ENCODE measurements at places on chromosomes 7 and 10. TPM values are rescaled to one million over a fixed set of nuclear protein-coding genes. Genes with fewer than 3 reads are reported as not detected.
A peak's percentile ranks its signal among the peaks of the same experiment; 100 is the strongest.

The RBM48 gene
- total RNA-seq: 4.9 TPM

DNA sequence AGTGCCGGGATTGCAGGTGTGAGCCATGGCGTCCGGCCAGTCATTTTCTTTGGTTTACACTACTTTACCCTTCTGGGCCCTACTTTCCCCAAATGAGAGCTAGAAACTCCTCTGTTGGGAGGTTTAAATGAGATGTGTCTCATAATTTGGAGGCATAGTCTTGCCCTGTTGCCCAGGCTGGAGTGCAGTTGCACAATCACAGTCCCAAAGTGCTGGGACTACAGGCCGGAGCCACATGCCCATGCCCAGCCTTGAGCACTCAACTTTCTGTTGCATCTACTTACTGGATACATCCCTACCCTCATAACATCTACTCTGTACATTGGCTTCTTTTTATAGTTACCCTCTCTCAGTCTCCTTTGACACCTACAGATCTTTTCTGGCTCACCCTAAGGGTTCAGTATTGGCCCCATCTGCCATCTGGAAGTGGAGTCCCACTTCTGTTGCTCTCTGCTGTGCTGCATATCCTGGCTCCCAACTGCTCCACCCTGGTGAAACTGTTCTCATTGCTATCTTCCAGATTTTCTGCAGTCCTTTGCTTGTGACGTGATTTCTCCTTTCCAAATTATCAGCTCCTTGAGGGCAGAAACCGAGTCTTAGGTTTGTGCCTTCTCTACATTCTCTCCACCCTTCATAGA, 8.4 kb downstream of the EIF4H start:
- DNase-seq: peak; percentile 51

DNA sequence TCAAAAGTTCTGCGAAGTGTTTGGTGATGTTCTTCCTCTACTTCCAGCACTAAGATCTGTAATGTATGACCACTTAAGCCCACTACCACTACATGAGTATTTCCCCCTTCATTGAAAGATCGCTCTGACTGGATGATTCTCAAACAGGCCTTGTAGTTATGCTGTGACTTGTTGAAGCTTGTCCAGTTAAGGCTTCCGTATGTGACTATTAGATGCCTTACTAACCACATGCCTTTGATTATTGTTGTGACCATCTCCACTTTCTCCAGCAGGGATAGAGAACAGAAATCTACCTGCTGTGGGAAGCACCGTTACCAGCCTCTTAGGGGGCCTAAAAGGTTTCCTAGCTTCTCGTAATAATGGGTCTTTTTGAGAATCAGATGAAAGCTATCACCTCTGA, 81.1 kb downstream of the NOC3L start:
- no peak for DNase-seq

The GIMAP5 gene
- total RNA-seq: 3.7 TPM

The LIPM gene
- not detected for total RNA-seq

The TFEC gene
- 0.81 TPM for total RNA-seq

The EPO gene
- total RNA-seq: 6.4 TPM

GRCh38 chr7:112798274-112799159, 8.3 kb upstream of the TMEM168 start:
- no peak for DNase-seq

The VGF gene
- not detected for total RNA-seq

DNA sequence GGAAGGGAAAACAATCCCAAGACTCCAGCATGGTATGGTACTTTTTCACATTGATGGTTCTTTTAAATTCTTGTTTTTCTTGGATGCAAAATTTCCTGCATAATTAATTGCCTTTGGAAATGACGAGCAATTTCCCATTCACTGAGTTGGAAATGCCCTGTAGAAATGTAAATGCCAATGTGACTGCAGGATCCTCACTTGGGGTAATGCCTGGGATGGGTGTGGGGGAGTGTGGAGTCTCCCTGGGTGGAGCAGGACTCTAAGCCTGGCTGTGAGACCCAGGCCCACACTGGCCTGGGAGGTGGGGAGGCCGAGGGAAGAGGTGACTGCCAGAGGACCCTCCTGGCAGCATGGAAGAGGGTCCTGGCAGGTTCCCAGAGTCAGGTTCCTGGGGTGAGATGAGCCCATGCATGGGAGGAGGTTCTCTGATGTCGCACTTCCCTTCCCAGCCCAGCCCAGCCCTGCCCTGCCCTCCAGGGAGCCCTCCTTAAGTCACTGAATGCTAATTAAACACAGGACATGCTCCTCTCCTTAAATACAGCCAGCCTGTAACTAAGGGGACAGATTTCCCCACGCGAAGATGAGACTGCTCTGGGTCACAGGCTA, 157.9 kb downstream of the GFRA1 start:
- DNase-seq: no peak

The GIMAP4 gene
- total RNA-seq: 9.8 TPM

The C7orf57 gene
- total RNA-seq: not detected

The ELAPOR2 gene
- total RNA-seq: 0.75 TPM

The MAGI2 gene
- total RNA-seq: 2.9 TPM

DNA sequence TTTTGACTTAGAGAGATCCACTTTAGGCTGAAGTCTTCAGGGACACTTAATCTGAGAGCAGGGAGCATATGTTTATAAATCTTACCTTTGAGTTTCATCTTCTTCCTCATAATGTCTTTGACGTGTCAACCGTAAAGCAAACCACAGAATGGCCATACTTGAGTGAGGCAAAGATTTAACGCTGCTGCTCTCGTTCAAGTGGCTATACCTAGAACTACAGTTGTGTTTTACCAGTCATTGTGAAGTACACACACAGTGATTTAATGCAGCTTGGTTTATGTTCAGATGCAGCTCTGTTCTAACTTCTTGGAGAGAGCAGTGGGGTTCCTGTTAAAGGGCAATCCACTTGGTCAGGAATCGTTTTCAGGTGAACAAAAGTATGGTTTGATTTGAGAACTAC, 39.9 kb upstream of the GOT1 start:
- no peak for DNase-seq

The CPA2 gene
- 1.9 TPM for total RNA-seq

The SLC18A3 gene
- total RNA-seq: not detected

GRCh38 chr7:48971173-48971572, 46.8 kb downstream of the CDC14C start:
- DNase-seq: no peak

- no peak for DNase-seq
Measured at GRCh38 chr7:69763513-69763912, 165.2 kb downstream of the AUTS2 start.

DNA sequence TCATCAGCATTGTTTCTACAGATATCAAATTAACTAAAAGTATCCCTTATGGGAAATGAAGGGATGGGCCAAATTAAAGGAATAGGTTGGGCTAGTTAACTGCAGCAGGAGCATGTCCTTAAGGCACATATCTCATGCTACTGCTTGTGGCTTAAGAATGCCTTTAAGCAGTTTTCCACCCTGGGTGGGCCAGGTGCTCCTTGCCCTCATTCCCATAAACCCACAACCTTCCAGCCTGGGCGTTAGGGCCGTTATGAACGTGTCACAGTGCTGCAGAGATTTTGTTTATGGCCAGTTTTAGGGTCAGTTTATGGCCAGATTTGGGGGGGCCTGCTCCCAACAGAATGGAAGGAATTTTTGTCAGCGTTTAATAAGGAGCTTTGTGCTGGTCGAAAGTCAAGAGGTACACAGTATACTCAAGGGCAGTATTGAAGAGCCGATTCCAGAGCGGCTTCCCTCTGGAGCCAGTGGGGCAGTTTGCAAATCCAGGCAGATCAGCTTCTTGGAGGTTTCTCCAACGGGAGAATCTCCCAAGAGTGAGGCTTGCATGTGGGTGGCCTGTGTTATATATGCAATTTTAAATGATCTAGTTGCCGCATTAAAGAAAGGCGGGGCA, 7.7 kb downstream of the PFKP start:
- DNase-seq: peak; percentile 8

The ADAM12 gene
- not detected for total RNA-seq

The FRMD4A gene
- total RNA-seq: 13.8 TPM

DNA sequence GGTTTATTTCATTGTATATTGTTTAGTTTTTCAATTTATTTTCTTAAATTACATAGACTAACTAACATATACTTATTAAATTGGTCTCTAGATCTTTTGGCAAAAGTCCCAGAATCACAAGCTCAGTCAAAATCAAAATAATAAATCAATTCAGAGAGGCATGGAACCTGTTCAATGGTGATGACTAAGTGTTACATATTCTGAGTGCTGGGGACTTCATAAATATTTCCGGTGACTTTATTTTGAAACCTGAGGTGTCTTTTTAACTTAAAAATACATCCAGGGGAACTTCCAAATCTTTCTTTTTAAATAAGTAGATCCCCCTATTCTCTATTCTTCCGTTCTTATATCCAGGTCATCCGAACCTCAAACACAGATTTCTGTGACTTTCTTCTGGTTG, 89.6 kb upstream of the ZNF804B start:
- DNase-seq: no peak

GRCh38 chr10:98568551-98568950, 121.8 kb upstream of the HPS1 start:
- DNase-seq: no peak

- DNase-seq: no peak
Measured at GRCh38 chr7:13851736-13852135, 137.7 kb downstream of the ETV1 start.

The TSPAN14 gene
- 31.3 TPM for total RNA-seq

The PTN gene
- total RNA-seq: 0.38 TPM

GRCh38 chr7:49770838-49771237, 2.6 kb upstream of the VWC2 start:
- no peak for DNase-seq

DNA sequence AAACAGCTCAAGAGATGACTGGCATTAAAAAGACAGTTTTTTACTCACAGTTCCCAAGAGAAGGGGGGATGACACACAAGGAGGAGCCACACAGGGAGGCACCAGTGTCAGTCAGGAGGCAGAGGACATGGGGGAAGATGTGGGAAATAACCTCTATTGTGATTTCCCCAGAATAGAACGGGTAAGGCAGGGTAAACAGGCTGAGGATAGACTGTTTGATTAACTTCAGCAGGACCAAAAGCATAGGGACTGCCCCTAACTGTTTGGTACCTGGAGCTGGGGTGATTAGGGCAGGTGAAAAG, 60.7 kb downstream of the RAPGEF5 start:
- DNase-seq: no peak

The PCLO gene
- total RNA-seq: 0.33 TPM

The TMEM72 gene
- not detected for total RNA-seq

- DNase-seq: no peak
Measured at GRCh38 chr10:71868192-71868697, 17.2 kb upstream of the PSAP start.

The NEURL1 gene
- 1.7 TPM for total RNA-seq

DNA sequence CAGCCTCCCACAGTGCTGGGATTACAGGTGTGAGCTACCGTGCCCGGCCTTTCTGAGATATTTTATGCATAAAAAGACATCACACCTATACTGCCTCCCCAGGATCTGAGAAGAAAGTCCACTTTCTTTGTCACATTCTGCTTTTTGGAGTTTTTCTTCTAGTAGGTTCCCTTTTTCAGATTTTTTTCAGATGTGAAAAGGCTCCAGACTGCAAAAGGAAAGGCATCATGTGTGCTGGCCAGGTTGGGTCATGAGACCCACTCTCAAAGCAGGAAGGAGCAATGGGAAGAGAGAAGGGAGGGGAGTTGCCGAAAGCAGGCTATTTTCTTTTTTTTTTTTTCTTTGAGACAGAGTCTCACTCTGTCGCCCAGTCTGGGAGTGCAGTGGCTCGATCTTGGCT, 10.8 kb downstream of the BLVRA start:
- no peak for DNase-seq

- no peak for DNase-seq
Measured at GRCh38 chr10:14429043-14429700, 98.4 kb upstream of the FRMD4A start.

The BBIP1 gene
- 11.1 TPM for total RNA-seq

DNA sequence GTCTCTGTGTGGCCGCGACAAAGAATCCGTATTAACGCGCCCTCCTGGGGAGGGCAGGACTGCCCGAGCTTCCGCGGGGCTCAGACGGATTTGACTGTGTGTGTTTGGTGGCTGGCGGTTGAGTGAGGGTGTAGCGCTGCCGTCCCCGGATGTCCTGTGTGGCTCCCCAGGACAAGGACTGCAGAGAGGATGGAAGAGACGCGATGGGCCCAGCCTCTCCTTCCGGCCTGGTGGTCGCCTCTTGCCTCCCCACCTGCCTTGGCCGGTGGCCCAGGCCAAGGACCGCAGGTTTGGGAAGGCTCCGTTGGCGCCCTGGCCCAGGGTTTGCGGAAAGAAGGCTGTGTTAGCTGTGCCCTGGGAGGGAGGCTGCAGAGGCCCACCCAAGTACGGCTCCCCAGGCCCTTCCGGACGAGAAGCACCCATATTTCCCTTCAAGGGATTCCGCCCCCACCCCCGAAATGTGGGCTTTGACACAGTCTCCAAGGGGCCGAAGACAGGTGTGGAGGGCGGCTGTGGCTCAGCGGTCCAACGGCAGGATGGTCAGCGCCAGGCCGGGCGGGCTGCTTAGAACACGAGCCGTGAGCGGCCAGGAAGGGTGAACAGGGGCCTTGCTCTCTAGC, 2.3 kb downstream of the UNCX start:
- no peak for DNase-seq

DNA sequence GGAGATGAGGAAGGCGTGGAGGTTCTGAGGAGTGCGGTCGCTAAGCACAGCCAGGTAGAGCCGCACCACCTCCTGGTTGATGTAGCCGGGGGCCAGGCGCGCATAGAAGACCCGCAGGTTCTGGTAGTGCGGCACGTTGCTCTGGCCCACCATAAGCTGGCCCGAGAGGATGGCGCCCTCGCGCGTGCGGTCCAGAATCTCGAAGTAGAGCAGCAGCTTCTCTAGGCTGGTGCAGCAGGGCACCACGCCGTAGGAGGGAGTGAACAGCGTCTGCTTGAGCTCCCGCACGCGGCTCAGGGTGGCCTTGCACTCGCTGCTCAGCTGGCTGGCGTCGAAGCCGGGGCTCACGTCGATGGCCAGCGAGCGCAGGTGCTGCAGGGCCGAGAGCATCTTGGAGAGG, 77.8 kb upstream of the TNRC18 start:
- no peak for DNase-seq
